Large intestine (tissue), 12 donors: ENCODE measurements at places on chromosomes 4 and X. TPM values are rescaled to one million over a fixed set of nuclear protein-coding genes. Genes with fewer than 3 reads are reported as not detected.

Gene GPR50
- polyA plus RNA-seq: not detected

Gene PDE6B
- 27.1 TPM for polyA plus RNA-seq

GRCh38 chrX:122703762-122704161, 480.3 kb upstream of the GRIA3 start:
- H3K27me3 ChIP-seq: no peaks in the 10 kb centered on the region
- no peaks in the 10 kb centered on the region for H3K4me1 ChIP-seq

- DNase-seq: no peak
- H3K36me3 ChIP-seq: no peaks in the 10 kb centered on the region
- H3K4me3 ChIP-seq: no peak overlapping the region
- no peak overlapping the region for H3K27ac ChIP-seq
Measured at GRCh38 chrX:10352536-10352935, 195.8 kb downstream of the CLCN4 start.

Gene FTHL17
- polyA plus RNA-seq: not detected

- no peaks in the 10 kb centered on the region for H3K4me1 ChIP-seq
- H3K36me3 ChIP-seq: no peaks in the 10 kb centered on the region
- H3K27ac ChIP-seq: no peak overlapping the region
- no peaks in the 10 kb centered on the region for H3K27me3 ChIP-seq
- no peak for DNase-seq
Measured at GRCh38 chr4:55578341-55579010, 13.6 kb downstream of the PDCL2 start.

Gene FOXO4
- 17.9 TPM for polyA plus RNA-seq

GRCh38 chr4:137660211-137660610, 127.9 kb upstream of the PCDH18 start:
- peaks cover 3% of the 10 kb centered on the region for H3K4me1 ChIP-seq
- DNase-seq: no peak
- no peaks in the 10 kb centered on the region for H3K27me3 ChIP-seq
- H3K4me3 ChIP-seq: no peak overlapping the region

- no peak overlapping the region for H3K27ac ChIP-seq
- peaks cover 16% of the 10 kb centered on the region for H3K4me1 ChIP-seq
- no peak for DNase-seq
- no peak overlapping the region for H3K4me3 ChIP-seq
- no peaks in the 10 kb centered on the region for H3K36me3 ChIP-seq
Measured at GRCh38 chrX:13008851-13009250, 33.9 kb downstream of the TMSB4X start.

Gene RBMXL3
- polyA plus RNA-seq: not detected

DNA sequence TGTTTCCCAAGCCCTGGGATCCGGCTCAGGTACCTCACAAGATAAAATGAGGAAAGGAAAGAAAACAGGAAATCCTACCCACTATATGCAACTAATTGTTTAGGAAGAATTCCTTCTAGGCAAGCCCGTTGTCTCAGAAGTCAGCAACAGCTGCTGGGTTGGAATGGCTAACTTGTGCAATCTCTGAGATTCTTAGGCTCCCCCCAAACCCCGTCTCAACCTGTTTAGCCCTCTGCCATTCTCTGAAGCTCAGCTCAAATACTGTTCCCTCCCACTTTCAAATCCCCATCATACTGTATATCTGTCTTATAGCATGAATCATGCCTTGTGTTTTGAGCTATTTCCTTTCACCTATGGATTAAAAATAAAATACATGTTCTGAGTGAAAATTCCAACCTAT, 28.9 kb downstream of the STARD8 start:
- no peaks in the 10 kb centered on the region for H3K36me3 ChIP-seq
- DNase-seq: no peak

Gene DDX60
- 21.4 TPM for polyA plus RNA-seq

DNA sequence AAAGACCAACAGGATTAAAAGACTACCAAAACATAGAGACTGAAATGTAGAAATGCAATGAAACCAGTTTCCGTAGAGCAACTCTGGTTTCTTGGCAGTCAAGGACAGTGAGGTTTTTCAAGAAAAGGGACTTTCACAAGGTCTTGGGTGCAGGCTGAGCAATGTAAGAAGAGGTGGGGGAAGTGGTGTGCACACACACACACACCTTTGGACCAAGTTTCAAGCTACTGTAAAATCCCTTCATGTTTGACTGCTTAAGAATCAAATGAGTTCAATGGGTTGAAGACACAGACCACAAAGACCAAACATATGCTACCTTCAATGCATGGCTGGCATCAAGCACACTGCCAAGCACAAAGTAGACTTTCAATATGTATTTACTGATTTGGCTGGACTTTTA, 17.8 kb upstream of the MCF2 start:
- H3K4me3 ChIP-seq: no peak overlapping the region
- H3K27me3 ChIP-seq: no peaks in the 10 kb centered on the region
- no peak overlapping the region for H3K27ac ChIP-seq
- no peak for DNase-seq
- H3K36me3 ChIP-seq: no peaks in the 10 kb centered on the region

DNA sequence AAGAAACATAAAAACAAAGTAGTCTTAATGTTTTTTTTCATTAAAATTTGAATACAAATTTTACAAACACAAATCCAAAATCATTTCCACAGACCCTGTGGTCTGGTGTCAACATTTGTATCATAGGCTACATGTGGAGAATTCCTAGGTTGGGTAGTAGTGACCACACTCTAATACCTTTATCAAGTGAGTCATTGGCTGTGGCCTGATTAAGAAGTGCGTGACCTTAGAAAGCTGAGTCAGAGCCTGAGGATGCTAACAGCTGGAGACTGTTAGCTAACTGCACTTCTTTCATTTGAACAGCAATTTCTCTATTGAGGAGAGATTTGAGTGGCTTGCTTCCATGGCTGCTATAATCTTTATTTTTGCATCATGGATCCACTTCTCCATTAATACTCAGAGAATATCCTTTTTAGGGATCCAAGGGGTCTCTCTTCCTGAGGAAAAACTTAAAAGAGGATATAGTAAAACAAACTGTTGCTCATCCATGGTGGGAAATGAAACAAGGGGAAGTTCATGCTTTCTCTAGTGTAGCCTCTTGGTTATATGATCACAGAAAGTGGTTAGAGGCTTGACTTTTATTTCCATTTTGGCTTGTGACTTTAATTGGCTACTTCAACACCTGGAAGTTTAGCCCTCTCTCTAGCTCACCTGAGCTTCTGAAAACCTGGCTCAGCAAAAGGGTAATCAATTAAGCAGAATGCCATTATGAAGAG, 335.8 kb downstream of the PABPC4L start:
- no peak overlapping the region for H3K27ac ChIP-seq
- DNase-seq: peak; percentile 22
- no peaks in the 10 kb centered on the region for H3K36me3 ChIP-seq
- no peaks in the 10 kb centered on the region for H3K27me3 ChIP-seq
- H3K4me3 ChIP-seq: no peak overlapping the region

DNA sequence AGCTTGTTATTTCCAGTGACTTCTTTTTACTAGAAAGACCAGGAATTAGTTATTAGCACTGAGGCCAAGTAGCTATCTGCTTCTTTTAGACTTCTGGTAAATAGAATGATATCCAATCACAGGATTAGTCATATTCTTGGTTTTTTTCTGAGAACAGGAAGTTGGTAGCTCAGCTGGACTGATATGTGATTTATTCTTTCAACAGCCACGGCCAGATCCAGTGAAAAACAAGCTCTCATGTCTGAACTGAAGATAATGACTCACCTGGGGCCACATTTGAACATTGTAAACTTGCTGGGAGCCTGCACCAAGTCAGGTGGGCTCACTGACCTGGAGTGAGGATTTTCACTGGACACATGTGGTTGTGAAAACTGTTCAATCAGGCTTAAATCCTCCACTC, 48.6 kb downstream of the PDGFRA start:
- H3K27ac ChIP-seq: no peak overlapping the region
- no peaks in the 10 kb centered on the region for H3K4me1 ChIP-seq
- H3K4me3 ChIP-seq: no peak overlapping the region
- no peak for DNase-seq
- no peaks in the 10 kb centered on the region for H3K27me3 ChIP-seq
- peaks cover 6% of the 10 kb centered on the region for H3K36me3 ChIP-seq

Gene MMGT1
- 24.7 TPM for polyA plus RNA-seq

- peaks cover 10% of the 10 kb centered on the region for H3K36me3 ChIP-seq
- DNase-seq: no peak
- no peak overlapping the region for H3K27ac ChIP-seq
- H3K4me1 ChIP-seq: peaks cover 23% of the 10 kb centered on the region
Measured at GRCh38 chr4:75662626-75663025, 10.6 kb downstream of the G3BP2 start.

Gene MAGEA2B
- polyA plus RNA-seq: not detected

DNA sequence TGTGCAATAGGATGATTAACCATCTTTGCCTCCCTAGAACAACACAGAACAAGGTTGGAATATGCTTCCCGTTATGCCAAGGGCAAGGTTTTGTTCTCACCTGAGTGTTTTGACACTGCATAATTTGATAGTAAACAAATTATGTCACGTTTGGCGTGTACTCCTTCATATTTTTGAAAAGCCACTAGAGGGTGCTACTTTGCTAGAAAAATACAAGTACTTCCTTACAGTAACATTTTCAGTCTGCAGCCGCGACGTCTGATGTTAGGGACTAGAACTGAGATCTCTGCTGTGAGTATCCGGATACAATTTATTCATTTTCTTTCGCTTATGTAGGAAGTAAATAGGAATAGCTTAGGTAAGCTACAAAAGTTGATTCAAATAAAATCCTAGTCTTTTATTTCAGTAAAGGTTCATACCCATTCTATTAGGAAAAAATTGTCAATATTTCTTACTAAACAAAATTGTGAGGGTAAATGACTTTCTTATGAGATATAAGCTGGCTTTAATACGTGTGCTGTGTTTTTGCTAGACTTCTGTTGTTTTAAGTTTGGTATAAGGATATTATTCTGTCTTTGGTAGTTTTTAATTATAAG, 181.1 kb upstream of the WDFY3 start:
- peak; percentile 37 for DNase-seq
- no peaks in the 10 kb centered on the region for H3K27me3 ChIP-seq
- no peak overlapping the region for H3K4me3 ChIP-seq

Gene IQCM
- polyA plus RNA-seq: 0.15 TPM

Gene FGFBP2
- 0.39 TPM for polyA plus RNA-seq

GRCh38 chr4:23483320-23483960, 406.4 kb downstream of the PPARGC1A start:
- no peak overlapping the region for H3K27ac ChIP-seq
- no peaks in the 10 kb centered on the region for H3K4me1 ChIP-seq
- no peak for DNase-seq
- H3K27me3 ChIP-seq: no peaks in the 10 kb centered on the region

Gene COX7B2
- not detected for polyA plus RNA-seq

GRCh38 chr4:22676063-22676462, 16.7 kb upstream of the GBA3 start:
- H3K27me3 ChIP-seq: no peaks in the 10 kb centered on the region
- no peak overlapping the region for H3K27ac ChIP-seq
- peak; percentile 53 for DNase-seq

Gene MID2
- polyA plus RNA-seq: 7.4 TPM

GRCh38 chrX:1274786-1275185, 6.2 kb downstream of the CSF2RA start:
- no peak overlapping the region for H3K4me3 ChIP-seq
- H3K36me3 ChIP-seq: no peaks in the 10 kb centered on the region
- H3K4me1 ChIP-seq: no peaks in the 10 kb centered on the region
- H3K27me3 ChIP-seq: no peaks in the 10 kb centered on the region

Gene TCP11X2
- 0.25 TPM for polyA plus RNA-seq

- H3K27ac ChIP-seq: no peak overlapping the region
- no peak overlapping the region for H3K4me3 ChIP-seq
- DNase-seq: no peak
- peaks cover 13% of the 10 kb centered on the region for H3K36me3 ChIP-seq
Measured at GRCh38 chr4:113537203-113537602, 224.3 kb downstream of the CAMK2D start.

DNA sequence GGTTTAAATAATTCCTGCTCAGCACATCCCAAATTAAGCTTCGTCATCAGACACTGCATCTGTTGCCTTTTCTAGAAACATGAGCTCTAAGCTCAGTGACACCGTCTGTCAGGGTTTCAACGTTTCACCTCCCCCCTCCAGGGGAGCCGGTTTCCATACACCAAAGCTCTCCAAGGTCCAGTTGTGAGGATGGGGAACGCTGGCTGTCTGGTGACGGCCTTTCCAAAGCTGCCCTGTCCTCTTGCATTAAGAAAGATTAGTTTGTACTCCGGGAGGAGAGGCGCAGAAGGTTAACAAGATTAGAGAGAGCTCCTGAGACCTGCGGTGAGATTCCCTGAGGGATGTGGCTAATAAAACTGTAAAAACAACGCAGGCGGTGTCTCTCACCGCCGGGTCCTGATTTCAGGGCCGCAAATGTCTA, 43.2 kb downstream of the ASMT start:
- H3K4me3 ChIP-seq: no peak overlapping the region
- no peaks in the 10 kb centered on the region for H3K4me1 ChIP-seq
- H3K27me3 ChIP-seq: no peaks in the 10 kb centered on the region
- no peak for DNase-seq

Gene CPE
- 162 TPM for polyA plus RNA-seq

DNA sequence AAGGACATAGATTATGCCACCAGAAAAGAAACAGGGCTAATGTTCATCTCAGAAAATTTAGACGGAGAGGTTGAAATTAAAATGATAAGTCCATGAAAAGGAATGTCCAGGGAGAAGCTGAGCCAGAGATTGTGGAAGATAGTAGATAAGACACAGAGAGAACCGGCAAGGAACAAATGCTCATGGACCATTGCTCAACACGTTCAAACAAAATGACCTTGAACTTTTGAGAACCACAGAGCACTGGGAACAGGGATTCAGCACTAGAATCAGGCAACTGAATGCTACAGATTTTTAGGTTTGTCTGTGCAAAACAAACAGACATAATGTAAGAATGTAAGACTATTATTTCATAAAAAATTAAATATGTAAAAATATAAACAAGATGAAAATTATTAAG, 206.3 kb downstream of the PDGFC start:
- no peak overlapping the region for H3K27ac ChIP-seq
- no peaks in the 10 kb centered on the region for H3K27me3 ChIP-seq
- H3K4me3 ChIP-seq: no peak overlapping the region
- DNase-seq: no peak

Gene PNPLA4
- 16.1 TPM for polyA plus RNA-seq

- H3K4me3 ChIP-seq: no peak overlapping the region
- no peak overlapping the region for H3K27ac ChIP-seq
- no peaks in the 10 kb centered on the region for H3K4me1 ChIP-seq
- no peaks in the 10 kb centered on the region for H3K27me3 ChIP-seq
- no peak for DNase-seq
Measured at GRCh38 chr4:168614281-168615057, 117.6 kb downstream of the PALLD start.

- no peak overlapping the region for H3K27ac ChIP-seq
- H3K36me3 ChIP-seq: no peaks in the 10 kb centered on the region
- H3K4me1 ChIP-seq: no peaks in the 10 kb centered on the region
- DNase-seq: no peak
- no peak overlapping the region for H3K4me3 ChIP-seq
Measured at GRCh38 chr4:124265701-124266100, 446.8 kb downstream of the ANKRD50 start.

Gene MGARP
- 0.37 TPM for polyA plus RNA-seq

DNA sequence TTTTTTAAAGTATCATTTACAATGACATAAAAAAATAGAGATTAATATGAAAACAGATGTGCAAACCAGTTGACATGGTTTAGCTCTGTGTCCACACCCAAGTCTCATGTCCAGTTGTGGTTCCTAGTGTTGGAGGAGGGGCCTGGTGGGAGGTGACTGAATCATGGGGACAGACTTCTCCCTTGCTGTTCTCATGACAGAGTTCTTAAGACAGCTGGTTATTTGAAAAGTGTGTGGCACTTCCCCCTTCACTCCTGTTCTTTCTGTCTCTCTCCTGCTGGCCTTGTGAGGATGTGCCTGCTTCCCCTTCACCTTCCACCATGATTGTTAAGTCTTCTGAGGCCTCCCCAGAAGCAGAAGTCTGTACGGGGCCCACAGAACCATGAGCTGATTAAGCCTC, 23.8 kb downstream of the CNOT6L start:
- no peaks in the 10 kb centered on the region for H3K4me1 ChIP-seq
- H3K36me3 ChIP-seq: no peaks in the 10 kb centered on the region
- H3K4me3 ChIP-seq: no peak overlapping the region
- DNase-seq: no peak
- H3K27ac ChIP-seq: no peak overlapping the region
